ENCODE measurements at places on chromosomes 11 and 22. TPM values are rescaled to one million over a fixed set of nuclear protein-coding genes. Genes with fewer than 3 reads are reported as not detected.

The DERL3 gene
- 0.17 TPM for total RNA-seq

The ELMOD1 gene
- total RNA-seq: 0.33 TPM

The PHLDA2 gene
- total RNA-seq: 149 TPM

The TPBGL gene
- total RNA-seq: 0.27 TPM

The MMP13 gene
- total RNA-seq: not detected

The C22orf31 gene
- not detected for total RNA-seq

The SCUBE1 gene
- total RNA-seq: 0.14 TPM

The MMP27 gene
- total RNA-seq: not detected

The SERHL2 gene
- 0.25 TPM for total RNA-seq

The CCND1 gene
- total RNA-seq: 188 TPM

The ACR gene
- total RNA-seq: not detected

The POTEH gene
- total RNA-seq: not detected

The RFPL3 gene
- total RNA-seq: not detected

The CHST1 gene
- 1.7 TPM for total RNA-seq

The OR51V1 gene
- total RNA-seq: not detected

The OR10A5 gene
- total RNA-seq: not detected

The RASD2 gene
- total RNA-seq: 1.2 TPM

The SELENOO gene
- total RNA-seq: 20.3 TPM

The PRODH gene
- 0.51 TPM for total RNA-seq

The CST6 gene
- total RNA-seq: not detected

The SLC25A45 gene
- total RNA-seq: 13.1 TPM

The SLC43A1 gene
- total RNA-seq: 3.2 TPM

The LDLRAD3 gene
- total RNA-seq: 20.0 TPM

The MALAT1 gene
- total RNA-seq: 97.4 TPM

The PANX2 gene
- 4.6 TPM for total RNA-seq

The FBLN1 gene
- 50.2 TPM for total RNA-seq

The FADD gene
- total RNA-seq: 67.8 TPM

The RIMBP3C gene
- total RNA-seq: 0.18 TPM

The POU2AF2 gene
- not detected for total RNA-seq

The EFCAB6 gene
- 0.62 TPM for total RNA-seq

The PATE2 gene
- not detected for total RNA-seq

The ACRV1 gene
- total RNA-seq: not detected

The C11orf91 gene
- 1.8 TPM for total RNA-seq

The CBX6 gene
- 30.6 TPM for total RNA-seq

The C11orf65 gene
- total RNA-seq: 0.29 TPM

The AGBL2 gene
- 1.7 TPM for total RNA-seq

The CHRM4 gene
- 0.58 TPM for total RNA-seq

The TMPRSS6 gene
- not detected for total RNA-seq

The MYOD1 gene
- not detected for total RNA-seq
